ENCODE measurements at places on chromosomes 7 and 10.

DNA sequence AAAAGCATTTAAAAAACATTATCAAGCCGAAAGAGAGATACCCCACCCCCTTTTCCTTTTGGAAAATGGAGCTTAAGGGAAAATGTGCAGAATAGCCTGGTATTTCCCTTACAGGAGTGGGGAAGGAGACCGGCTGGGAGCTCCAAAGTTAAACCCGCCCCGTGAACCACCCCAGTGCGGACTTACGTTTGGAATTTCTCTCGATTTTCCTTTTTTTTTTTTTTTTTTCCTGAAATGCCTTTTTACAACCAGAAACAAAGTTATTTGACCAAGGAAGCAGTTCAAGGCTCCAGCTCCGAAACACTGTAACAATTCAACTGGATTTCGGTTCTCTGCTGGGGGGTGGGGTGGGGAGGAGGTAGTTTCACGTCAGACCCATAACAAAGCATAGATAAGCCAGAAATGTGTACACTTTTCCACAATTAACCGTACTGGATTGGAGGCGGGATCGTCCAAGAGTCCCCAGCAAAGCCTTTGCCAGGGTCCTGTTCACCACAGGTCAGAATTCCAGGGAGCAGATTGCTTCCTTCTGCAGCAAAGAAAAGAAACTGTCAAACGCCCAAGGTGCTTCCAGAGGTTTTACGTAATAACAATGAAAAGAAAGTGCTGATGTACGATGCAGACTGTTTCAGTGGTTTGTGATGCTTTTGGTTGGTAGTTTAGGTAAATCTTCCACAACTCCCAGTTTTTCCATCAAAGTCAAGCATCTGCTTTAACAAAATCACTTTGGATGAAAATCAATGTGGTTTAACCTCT, 6.7 kb downstream of the SKIDA1 start:
- DNase-seq = no peak

- no peak for DNase-seq
These were observed 34.2 kb upstream of the SVOPL start for GRCh38 chr7:138735399-138735798.

DNA sequence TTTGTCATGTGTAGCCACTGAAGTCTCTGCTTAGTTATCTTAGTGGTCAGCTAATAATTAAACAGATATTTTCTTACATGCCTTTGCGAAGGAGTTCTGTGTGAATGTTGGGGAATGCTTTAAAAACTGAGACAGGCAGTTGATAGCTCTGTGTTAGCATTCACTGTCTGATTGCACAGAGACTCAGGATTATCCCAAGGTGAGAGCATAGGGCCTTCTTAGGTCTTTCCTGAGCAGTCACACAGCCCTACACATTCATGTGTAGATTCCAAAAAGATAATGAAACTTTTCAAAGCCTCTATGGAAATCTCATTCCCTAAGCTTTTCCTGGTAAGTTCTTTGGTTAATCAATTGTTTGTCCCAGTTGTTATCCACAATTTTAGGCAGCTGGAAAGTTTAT, 67.7 kb downstream of the CASD1 start:
- no peak for DNase-seq

GRCh38 chr7:27367179-27367932, 124.8 kb downstream of the EVX1 start:
- no peak for DNase-seq

GRCh38 chr10:78462176-78462575, 428.5 kb downstream of the RPS24 start:
- DNase-seq = no peak

DNA sequence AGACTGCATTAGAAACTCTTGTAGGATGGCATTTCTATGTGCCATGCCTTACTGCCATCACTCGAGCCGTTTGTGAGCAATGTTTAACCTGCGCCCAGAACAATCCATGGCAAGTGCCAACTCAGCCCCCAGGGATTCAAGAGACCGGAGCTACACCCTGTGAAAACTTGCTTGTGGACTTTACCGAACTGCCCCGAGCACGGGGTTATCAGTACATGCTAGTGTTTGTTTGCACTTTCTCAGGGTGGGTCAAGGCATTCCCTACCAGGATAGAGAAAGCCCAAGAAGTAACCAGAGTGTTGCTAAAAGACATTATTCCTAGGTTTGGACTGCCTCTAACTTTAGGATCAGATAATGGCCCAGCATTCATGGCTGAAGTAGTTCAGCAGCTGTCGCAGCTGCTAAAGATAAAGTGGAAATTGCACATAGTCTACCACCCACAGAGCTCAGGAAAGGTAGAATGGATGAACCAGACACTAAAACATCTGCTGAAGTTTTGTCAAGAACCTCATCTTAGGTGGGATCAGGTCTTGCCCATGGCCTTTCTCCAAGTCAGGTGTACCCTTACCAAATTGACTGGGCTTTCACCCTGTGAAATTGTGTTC, 8.9 kb upstream of the CYREN start:
- DNase-seq = no peak

DNA sequence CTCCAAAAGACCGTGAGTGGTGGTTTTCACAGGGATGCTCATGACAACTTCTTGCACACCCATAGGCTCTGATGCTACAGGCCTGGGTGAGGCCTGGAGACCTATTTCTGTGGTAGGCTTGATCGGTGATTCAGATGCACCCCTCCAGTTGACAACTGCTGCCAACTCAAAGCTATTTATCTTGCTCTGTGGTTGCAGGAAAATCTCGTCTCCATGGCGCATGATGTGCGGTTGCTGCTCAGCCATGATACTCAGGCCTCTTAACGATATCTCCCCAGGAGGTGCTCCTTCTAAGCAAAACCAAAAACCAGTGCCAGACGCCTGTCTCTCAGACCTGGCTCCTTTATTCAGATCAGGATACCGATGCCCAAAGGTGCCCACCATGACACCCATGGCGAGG, 31.4 kb downstream of the C10orf90 start:
- no peak for DNase-seq

- DNase-seq = no peak
These were observed 44.2 kb downstream of the PPIF start for GRCh38 chr10:79391231-79392019.

DNA sequence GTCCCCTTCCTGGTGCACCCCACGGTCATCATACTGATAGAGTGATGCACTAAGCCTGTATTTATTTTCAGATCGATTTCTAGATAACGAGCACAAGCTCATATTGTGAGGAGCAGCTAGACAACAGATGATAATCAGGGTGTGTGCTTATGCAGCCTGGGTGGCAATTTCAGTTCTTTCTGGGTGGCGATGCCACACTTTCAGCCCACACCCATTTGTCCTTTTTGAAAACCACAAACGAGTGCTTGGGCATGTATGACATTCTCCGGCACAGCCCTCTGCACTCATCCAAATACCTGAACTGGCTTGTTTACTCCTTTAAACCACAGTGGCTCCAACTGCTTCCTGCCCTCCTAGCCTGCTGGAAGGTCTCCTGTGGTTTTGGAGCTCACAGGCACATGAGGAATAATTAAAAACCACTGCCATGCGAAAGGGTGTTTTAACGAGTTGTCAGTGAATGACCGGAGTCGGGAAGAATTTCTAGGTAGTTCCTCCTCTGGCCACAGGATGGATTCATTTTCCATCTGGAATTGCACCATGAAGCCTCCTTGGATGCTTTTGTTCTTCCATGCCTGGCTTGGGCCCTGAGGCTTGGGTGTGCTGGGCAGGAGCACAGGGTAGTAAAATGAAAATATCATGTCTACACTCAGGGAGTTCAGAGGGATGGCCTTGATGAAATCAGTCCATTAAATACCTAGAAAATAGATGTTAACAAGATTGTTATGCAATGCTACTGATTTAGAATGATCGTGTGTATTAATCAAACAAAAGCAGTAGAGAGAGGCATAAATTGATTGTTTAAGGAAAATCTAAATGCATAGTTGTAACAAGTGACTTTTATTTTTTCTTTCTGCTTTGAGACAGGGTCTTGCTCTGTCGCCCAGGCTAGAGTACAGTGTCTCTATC, 52.4 kb upstream of the ITGB1 start:
- DNase-seq = peak; percentile 52

GRCh38 chr10:114458955-114459354, 54.7 kb upstream of the AFAP1L2 start:
- DNase-seq = peak; percentile 58

GRCh38 chr10:23205972-23206642, 14.0 kb downstream of the PTF1A start:
- no peak for DNase-seq

DNA sequence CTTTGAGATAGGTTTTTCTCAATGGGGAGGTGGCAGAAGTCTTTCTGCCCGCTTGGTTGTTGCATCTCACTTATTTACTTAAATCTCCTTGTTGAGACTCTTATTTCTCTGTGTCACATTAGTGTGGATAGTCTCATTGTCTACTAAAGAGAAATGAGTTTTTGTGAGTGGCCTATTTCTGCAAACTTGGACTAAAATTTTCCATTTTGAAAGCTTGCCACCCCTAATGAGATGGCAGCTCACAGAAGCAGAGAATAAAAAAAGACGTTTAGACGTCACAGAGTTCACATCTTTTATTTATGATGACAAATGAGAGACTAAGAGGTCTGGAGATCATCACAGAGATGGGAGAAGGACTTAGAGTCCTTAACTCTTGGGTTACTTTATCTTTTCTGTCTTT, 262.7 kb upstream of the PHYHIPL start:
- DNase-seq = no peak

DNA sequence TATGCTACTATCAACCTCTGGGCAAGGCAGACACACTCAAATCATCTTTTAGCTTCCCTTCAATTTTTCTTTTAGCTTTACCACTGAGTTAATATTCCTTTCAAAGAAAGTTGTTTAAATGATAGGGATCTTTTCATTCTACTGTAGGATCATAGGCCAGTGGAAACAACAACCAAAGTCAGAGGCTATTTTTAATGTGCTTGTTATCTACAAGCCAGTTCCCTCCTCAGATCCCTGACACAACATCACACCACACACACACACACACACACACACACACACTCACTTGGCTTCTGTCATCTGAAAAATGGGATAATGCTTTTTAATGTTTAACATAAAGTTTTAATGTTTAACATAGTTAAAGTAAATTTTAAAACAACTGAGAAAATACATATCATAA, 106.7 kb upstream of the CAV2 start:
- DNase-seq = no peak

- peak; percentile 79 for DNase-seq
These were observed 89.9 kb upstream of the CAPZA2 start for GRCh38 chr7:116772423-116772863.

DNA sequence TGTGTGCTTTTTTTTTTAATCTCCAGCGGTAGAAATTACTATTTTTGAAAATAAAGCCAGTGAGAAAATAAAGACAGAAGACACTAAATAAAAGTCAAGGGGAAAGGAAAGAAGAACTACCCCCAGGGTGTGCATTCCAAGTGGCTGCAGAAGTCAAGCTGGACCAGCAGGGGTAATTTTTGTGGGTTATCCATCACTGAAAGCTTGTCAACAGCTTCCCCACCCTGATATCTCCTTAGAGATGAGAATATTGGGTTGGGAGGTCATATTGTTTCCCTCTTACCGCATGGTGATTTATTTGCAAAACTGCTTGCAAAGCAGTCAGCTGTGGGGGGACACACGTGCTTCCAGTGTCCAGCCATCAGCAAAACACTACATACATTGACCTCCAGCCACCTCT, 46.4 kb downstream of the FAM107B start:
- no peak for DNase-seq

DNA sequence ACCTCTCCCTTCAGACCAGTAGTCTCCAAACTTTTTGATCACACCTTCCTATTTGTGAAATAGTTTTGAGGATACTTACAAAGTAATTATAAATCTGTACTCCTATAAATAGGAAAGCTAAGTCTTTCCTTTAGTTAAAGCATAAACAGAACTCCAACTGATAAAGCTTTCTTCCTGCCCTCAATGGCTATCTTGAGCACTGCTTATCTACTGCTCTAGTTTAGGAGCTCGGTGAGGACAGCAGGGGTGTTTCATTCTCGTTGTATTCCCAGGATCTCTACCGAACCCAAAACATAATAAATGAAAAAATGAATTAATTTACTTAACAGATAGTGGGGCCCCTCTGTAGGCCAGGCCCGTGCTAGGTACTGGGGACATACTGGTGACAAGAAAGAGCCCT, 17.7 kb downstream of the SORBS1 start:
- DNase-seq = no peak

GRCh38 chr7:15839416-15840100, 153.1 kb upstream of the MEOX2 start:
- no peak for DNase-seq

All from COLO829 (cell line).